Glomerular endothelial cell (primary cell): ENCODE measurements at places on chromosomes 3 and 15.

- DNase-seq = no peak
Measured at GRCh38 chr3:196055683-196056270, 26.1 kb downstream of the TFRC start.

GRCh38 chr3:125313060-125313635, 62.0 kb downstream of the ZNF148 start:
- DNase-seq = no peak

- no peak for DNase-seq
Measured at GRCh38 chr15:68704496-68705021, 116.1 kb downstream of the ANP32A start.

- DNase-seq = no peak
Measured at GRCh38 chr3:46672349-46672695, 21.2 kb downstream of the ALS2CL start.

DNA sequence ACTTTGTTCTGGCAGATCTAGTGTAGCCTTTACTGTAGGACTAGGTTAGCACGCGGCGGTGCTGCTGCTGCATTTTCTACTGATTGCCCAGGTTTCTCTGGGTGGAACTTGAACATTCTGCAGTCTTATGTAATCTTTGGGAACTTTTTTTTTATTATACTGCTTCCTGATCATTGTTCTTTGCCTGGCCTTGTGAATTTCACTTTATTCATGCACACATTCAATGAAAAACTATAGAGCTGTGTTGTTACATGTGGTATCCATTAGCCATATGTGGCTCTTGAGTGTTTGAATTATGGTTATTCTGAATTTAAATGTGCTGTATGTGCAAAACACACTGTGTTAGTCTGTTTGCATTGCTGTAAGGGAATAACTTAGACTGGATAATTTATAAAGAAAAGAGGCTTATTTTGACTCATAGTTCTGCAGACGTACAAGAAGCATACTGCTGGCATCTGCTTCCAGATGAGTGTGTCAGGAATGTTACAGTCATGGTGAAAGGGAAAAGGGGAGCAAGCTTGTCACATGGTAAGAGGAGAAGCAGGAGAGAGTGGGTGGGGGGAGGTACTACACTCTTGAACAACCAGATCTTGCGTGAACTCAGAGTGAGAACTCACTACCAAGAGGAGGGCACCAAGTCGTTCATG, 26.5 kb downstream of the MEF2A start:
- no peak for DNase-seq

GRCh38 chr3:140394488-140395133, 283.3 kb upstream of the TRIM42 start:
- no peak for DNase-seq

- no peak for DNase-seq
Measured at GRCh38 chr3:183692436-183692835, 5.2 kb upstream of the YEATS2 start.

- no peak for DNase-seq
Measured at GRCh38 chr15:48330855-48331795, at the start of gene DUT. DUT (plus strand) TSS chr15:48331429; CDS start chr15:48331516, 87 bp downstream.

DNA sequence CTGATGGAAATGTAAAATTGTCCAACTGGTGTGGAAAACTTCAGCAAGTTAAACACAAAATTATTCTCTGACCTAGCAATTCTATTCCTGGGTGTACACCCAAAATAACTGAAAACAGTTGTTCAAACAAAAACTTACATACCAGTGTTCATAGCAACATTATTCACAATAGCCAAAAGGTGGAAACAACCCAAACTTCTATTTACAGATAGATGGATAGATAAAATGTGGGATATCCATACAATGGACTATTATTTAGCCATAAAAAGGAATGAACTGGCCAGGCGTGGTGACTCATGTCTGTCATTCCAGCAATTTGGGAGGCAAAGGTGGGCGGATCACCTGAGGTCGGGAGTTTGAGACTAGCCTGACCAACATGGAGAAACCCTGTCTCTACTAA, 6.9 kb upstream of the VWA5B2 start:
- no peak for DNase-seq

- no peak for DNase-seq
Measured at GRCh38 chr3:69205385-69205784, 83.0 kb upstream of the LMOD3 start.

GRCh38 chr3:127711896-127712295, 39.1 kb downstream of the ABTB1 start:
- DNase-seq = no peak

DNA sequence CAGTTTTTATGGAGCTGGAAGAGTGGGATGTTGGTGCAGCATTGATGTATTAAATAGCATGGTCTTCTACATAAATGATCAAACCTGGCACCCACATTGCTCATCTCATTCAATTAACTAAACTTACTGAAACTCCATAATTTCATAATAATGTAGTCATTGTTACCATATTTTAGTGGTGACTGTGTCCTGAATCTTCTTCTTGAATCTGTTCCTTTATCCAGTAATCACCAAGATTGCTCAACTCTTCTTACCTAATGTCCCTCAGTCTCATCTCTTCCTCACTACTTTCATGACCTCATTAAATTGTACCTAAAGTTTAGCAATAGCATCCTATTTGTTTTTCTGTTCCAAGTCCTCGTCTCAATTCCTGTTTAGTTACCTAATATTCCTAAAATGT, 69.8 kb downstream of the FGF7 start:
- no peak for DNase-seq

DNA sequence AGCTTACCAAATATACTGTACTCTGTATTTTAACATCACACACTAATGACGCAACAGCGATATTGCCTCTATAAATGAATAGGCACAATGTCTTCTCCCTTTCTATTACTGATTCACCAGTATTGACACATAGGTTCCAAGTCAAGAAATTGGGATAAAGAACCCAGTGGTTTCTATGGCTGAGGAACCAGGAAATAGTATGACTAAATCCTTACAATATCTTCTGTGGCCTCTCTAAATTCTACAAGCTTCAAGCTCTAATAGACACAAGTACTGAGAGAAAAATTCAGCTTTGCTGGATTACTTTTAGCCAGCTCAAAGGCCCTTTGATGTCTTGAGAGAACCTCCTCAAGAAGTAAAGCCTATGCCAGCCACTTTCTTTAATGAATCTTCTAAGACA, 162.5 kb downstream of the DPH6 start:
- DNase-seq = no peak

DNA sequence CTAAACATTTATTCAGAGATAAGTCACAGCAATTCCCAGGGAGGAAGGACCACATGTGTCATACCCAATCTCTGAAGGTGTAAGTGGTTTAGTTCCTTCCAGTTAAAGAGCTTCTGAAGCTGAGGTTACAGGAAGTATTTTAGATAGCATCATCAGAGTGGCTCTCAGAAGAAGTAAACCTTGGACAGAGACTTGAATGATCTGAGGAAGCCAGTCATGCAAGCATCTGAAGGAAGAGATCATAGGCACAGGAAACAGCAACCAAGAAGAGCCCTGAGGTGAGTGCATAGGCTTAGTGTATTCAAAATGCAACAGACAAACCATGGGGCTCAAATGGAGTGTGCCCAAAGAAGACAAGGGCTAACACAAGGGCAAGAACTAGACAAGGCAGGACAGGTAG, 210.3 kb downstream of the ULK4 start:
- no peak for DNase-seq

- no peak for DNase-seq
Measured at GRCh38 chr3:139157161-139157932, 112.7 kb upstream of the PRR23C start.

DNA sequence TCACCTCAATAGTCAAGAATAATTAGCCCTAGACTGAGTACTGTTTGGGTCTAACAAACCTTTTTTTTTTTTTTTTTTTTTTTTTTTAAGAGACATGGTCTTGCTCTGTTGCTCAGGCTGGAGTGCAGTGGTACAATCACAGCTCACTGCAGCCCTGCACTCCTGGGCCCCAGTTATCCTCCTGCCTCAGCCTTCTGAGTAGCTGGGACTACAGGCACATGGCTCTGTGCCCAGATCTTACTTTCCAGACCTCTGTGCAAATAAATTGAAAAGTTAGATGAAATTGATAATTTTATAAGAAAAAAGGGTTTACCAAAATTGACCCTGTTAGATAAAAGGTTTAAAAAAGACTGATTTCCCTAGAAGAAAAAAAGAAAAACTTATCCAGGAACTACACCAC, 79.0 kb downstream of the NR2E3 start:
- DNase-seq = no peak

GRCh38 chr3:135000465-135000864, 205.4 kb downstream of the EPHB1 start:
- DNase-seq = no peak

DNA sequence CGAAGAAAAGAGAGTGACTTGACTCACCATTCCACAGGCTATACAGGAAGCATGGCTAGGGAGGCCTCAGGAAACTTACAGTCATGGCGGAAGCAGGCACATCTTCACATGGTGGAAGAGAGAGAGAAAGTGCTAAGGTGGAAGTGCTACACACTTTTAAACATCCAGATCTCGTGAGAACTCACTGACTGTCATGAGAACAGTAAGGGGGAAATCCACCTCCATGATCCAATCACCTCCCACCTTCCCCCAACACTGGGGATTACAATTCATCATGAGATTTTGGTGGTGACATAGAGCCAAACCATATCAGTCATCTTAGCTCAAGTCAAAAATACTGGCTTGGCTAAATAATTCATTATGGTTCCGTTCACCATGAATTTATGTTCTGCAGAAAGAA, 45.3 kb upstream of the NEDD4 start:
- DNase-seq = no peak

- no peak for DNase-seq
Measured at GRCh38 chr3:144114767-144115166, 143.1 kb downstream of the DIPK2A start.

- DNase-seq = no peak
Measured at GRCh38 chr3:83460052-83460451, 1498.7 kb upstream of the CADM2 start.

DNA sequence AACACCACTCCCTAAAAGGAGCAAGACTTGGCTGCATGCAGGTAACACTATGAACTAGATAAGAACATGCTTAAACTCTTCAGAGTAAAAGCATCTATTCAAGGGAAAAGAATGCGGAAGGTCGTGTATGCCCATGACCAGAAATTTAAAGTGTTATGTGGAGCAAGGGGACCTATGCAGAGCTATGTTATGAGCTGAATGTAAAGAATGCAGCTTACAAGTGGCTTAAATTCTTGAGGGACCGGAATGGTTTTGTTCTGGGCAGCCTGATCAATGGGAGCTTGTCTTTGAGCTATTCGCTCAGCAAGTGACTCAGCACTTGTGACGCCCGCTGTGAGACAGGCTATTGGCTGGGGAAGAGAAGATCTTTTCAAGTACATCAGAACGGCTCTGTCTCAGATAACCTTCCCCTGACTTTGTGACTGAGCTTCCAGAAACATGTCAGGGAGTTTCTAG, 367.5 kb upstream of the THBS1 start:
- no peak for DNase-seq

DNA sequence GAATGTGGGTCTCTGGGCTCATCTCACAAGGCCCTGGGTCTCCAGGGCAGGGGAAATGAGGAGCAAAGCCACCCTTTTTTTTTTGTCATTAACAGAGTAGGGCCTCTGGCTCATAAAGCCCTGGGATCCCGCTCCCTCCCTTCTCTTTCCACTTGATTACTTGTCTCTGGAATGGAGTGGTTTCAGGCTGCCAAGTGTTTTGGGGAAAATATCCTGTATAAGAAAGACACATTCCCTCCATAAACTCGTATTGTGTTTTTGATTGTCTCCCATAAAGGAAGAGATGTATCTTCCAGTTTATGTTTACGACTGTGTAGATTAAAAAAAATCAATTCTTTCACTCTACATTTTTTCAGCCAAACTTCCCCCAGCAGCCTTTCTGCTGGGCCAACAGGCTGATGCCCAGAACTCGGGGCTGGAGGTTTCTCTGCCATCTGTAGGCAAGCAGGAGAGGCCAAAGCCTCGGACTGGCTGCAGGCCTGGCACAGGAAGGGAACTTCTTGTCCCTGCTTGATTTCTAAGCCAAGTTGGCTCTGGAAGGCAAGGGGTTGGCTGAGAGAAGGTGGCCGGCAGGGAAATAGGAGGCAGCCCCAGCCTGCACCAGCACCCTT, 49.4 kb upstream of the INSYN1 start:
- DNase-seq = no peak

GRCh38 chr3:97954228-97954827, 17.9 kb downstream of the RIOX2 start:
- DNase-seq = no peak

- DNase-seq = no peak
Measured at GRCh38 chr3:16794257-16794656, 90.5 kb upstream of the PLCL2 start.

- no peak for DNase-seq
Measured at GRCh38 chr15:68585574-68586273, 6.9 kb downstream of the CORO2B start.

DNA sequence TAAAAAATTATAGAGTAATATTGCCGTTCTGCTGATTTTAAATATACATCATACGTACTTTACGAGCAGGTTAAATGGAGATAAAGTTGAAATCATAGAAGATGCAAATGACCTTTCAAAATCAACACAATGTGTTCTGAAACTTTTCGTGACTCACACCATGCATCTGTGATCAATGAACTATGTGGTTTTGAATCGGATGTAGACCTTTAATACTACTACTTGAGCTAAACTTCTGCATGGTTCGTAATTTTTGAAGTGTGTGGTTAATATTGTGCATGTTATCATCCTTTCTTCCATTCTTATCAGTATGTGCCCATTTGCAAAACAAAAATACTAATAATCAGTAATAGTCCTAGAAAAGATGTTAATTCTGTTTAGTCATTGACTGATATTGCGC, 58.9 kb downstream of the GASK1A start:
- DNase-seq = no peak

DNA sequence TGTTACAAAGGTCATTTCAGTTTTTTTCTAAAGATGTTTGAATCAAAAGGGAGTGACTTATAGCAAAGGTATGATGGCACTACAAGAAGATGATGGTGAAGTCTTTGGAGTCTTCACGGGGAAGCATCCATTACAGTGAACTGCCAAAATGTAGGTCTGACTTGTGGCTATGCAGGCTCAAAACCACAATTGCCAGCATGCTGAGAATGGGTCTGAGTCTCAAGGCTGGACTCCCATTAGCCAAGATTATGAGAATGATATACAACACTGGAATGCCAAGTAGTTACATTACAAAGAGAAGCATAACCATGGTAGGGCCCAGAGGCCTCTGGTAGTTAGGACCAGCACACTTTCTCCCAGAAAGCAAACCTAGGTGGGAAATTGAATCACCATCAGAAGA, 194.2 kb downstream of the MTHFS start:
- no peak for DNase-seq

DNA sequence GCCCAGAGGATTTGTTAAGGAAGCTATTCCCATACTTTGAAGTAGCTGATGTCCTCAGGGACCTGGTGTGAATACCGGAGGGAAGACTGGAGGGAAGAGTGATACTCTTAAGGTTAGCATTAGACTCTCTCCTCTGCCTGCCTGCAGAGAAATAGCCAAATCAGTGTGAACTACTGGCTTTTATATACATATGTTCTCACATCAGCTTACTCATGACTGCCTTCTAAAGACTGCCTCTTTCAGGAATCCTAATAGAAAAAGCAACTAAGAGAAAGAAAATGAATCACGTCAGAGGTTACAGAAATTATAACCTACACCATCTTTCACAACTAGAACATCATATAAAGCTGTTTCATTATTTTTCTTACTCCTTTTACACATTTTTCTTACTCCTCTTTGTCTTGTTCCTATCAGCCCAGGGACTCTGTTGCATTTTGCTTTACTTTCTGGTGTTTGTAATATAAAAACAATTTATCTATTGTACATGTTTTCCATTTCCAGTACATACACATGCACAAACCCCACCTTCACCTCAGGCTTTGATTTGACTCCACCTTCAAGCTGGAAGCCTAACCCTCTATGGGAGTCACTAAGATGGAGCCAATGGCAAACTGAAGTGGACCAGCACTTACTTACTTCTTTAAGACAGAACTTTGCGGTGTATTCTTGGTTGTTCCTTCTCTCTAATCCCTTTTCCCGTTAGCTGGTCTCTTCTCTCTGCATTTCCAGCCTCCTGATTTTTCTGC, 257.7 kb upstream of the UBE2E1 start:
- DNase-seq = no peak
